Psoas muscle (tissue), 8 donors: ENCODE measurements at places on chromosomes 3 and 15.
A peak's percentile ranks its signal among the peaks of the same experiment; 100 is the strongest.

DNA sequence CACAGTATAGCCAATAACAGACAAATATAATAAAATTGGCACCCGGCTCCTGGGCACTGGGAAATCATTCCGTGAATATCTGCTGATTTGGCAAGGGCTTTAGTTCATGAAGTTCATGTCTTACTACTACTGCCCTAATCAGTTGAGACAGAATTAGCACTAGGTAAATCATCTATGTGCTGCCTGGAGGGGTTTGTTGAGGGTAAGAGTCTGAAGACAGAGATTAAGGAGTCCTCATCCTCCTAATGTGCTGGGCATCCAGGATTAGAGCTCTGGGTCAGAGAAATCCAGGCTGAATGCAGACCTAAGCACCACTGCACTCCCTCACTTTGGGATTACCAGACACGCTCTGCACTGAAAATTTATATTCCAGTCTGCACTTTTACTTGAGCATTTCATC lies 2.0 kb downstream of the SAMD7 start:
- DNase-seq, result no peak

GRCh38 chr15:72786242-72786641 lies 2.7 kb upstream of the ADPGK start:
- DNase-seq, result no peak

GRCh38 chr3:73086071-73086494 lies 24.6 kb downstream of the EBLN2 start:
- DNase-seq, result peak; percentile 26

DNA sequence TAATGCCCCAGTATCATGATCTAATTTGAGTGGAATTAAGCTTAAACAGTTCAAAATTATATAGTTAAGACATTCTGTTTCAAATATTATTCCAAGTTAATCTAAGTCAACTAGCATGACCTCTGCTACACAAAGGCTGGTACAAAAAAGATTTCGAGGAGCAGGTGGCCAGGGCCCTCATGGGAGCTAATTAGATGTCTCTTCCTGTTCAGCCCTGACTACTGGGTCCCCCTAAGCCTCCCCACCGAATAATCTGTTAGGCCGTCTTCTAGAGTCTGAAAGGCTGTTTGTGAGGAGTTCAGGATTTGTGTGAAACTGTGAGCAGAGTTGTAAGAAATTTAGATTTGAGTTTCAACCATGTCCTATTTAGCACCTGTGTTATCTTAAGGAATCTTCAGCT lies 75.4 kb downstream of the PPM1L start:
- no peak for DNase-seq

GRCh38 chr3:14330508-14330907 lies 71.9 kb upstream of the SLC6A6 start:
- DNase-seq, result no peak
